ENCODE measurements at places on chromosomes 11 and 22.

- DNase-seq, result no peak
These were observed 151.6 kb upstream of the BLID start for GRCh38 chr11:122267602-122268001.

- no peak for DNase-seq
These were observed 16.6 kb upstream of the BDNF start for GRCh38 chr11:27716835-27717234.

DNA sequence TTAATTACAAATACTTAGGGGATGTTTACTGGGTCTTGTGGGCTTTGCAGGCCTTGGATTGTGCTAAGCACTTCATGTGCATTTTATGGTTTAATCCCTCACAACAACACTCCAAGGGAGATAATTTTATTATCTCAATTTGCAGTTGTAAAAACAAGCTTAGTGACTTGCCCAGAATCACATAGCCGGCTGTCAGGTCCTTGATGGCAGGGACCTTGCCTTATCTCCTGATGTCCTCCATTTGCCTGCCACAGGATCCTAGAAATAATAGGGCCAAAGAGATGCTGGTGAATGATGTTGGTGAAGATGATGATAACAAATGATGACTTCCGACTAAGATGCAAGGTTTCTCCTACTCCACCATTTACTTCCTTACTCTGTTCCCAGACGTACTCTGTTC is 385.4 kb downstream of the TMEM135 start:
- no peak for DNase-seq

- DNase-seq, result no peak
These were observed 4.8 kb downstream of the SMIM38 start for GRCh38 chr11:69160296-69161116.

DNA sequence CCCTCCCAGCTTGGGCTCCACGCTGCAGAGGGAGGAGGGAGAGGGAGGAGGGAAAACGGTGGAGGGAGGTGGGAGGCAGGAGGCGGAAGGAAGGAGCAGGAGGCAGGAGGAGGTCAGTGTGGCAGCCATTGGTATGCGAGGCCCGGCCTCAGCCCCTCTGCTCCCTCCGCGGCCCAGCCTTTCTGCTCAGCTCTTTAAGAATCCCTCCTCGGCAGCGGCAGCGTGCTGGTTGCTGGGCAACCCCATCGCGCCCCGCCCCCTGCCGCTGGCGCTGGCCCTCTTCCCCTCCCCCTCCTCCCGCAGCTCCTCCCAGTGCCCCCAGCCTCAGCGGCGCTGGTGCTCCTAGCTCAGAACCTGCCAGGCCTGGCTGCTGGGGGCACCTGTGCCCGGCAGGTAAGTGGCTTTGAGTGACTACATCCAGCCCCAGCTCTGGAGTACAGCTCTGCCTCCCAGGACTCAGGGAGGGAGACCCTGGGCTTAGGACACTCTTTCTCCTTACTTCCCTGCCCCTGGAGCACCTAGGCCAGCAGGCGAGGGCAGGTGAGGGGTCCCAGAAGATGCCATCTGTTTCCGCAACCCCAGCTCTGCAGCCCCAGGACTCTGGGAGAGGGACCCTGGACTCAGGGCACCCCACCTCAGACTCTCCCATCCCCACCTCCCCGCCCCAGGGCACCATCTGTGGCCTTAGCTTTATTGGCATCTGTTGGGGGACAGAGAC is 7.2 kb upstream of the FLRT1 start:
- no peak for DNase-seq

GRCh38 chr22:48004936-48005335 is 1242.5 kb downstream of the TBC1D22A start:
- DNase-seq, result no peak

All from T-helper 9 cell (primary cell).